ENCODE measurements at places on chromosomes 1 and 21.

GRCh38 chr1:59244891-59245290 lies 52.0 kb upstream of the FGGY start:
- DNase-seq = no peak

DNA sequence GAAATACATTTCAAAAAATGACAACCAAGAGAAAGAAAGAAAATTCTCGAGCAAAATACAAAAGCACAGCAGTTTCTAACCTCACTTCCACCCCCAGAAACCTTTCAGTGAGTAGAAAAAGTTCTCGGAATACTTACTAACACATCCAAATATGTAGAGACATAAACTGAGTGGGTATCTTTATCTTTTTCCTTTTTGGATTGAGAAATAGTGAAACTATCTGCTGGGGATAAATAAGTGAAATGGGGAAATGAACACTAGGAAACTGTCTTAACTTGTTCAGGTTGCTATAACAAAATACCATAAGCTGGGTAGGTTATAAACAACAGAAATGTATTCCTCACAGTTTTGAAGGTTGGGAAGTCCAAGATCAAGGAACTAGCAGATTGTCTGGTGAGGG lies 72.0 kb downstream of the VCAM1 start:
- DNase-seq = no peak

DNA sequence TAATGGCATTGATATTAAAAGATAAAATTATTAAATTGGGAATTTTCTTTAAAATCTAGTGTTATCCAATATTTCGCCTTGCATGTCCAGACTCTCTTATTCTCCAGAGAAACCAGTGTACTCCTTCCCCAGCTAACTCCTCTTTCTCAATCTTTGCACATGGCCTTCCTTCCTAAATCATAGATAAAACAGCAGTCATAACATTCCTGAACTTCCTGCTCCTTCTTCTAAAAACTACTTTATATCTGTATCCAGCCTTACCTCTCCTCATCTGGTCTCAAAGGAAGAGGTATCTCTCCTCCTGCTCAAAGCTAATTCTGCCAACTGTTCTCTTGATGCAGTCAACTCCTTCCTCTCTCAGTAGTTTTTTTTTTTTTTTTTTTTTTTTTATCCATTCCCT lies 39.5 kb upstream of the NEK7 start:
- DNase-seq = no peak

DNA sequence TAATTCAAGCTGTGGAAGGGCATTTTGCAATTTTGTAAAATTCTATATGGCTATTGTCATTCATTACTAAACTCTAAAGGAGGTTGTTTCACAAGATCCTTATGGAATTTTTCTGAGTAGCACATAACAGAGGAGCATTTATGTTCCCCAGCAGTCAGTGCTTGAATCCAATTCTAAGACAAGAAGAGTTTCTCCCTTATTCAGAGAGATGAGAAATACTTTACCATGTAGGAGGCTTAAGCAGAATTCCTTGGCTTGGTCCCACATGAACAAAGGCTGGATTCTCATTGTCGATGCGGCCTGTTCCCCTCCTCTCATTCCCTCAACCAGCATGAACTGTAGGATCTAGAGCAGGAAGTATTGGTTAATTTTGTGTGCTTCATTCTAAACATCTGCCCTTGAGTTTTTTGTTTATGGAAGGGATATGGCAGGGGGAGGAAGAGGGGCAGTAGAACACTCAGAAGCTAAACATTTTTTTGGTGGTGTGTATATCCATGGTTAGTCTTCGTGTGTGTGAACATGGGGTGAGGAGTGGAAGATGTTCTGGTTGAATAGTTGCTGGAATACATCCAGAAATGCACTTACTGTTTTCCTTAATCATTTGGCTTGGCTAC lies 74.3 kb downstream of the LAMC1 start:
- no peak for DNase-seq

GRCh38 chr1:210496063-210496462 lies 167.4 kb downstream of the HHAT start:
- DNase-seq = no peak

- peak; percentile 100 for DNase-seq
Measured at GRCh38 chr1:155859234-155859829, at the start of gene SYT11. Gene SYT11, plus strand, starts transcription at chr1:155859567. Its CDS starts 195 bp downstream, at chr1:155859762.

DNA sequence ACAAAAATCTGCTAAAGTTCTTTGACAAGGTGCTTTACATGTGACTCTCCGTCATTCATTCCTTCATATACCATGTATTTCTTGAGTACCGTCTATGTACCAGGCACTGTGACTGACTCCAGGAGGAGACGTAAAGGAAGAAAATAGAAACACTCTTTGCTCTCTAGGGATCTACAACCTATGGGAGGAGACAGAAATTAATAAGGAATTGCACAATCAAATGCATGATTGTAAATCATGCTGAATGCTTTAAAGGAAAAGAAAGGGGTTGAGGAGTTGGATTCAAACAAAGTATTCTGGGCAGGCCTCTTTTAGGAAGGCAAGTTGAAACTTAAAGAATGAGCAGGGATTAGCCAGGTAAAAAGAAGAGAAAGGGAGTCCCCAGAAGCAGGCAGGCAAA lies 239.1 kb upstream of the FGGY start:
- no peak for DNase-seq

DNA sequence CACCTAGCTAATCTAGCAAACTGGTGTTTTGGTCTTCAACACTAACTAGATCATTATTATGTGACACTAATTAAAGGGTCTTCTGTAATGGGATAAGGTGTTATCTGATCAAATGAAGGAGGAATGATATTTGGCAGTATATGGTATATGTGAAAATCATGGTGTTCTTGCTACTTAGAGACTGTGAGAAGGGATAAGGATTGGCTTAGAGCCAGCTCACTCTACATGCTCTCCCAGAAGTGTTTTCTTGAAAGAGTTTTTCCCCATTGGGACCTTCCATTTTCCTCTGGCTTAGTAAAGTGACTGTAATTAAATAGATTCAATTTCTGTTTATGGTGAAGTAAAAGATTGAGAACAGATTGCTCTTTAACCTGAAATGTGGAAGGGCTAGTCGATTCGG lies 71.2 kb upstream of the RGL1 start:
- DNase-seq = peak; percentile 63
